ENCODE measurements at places on chromosomes 3 and 15. TPM values are rescaled to one million over a fixed set of nuclear protein-coding genes. Genes with fewer than 3 reads are reported as not detected.

Gene PLSCR2
- not detected for total RNA-seq

DNA sequence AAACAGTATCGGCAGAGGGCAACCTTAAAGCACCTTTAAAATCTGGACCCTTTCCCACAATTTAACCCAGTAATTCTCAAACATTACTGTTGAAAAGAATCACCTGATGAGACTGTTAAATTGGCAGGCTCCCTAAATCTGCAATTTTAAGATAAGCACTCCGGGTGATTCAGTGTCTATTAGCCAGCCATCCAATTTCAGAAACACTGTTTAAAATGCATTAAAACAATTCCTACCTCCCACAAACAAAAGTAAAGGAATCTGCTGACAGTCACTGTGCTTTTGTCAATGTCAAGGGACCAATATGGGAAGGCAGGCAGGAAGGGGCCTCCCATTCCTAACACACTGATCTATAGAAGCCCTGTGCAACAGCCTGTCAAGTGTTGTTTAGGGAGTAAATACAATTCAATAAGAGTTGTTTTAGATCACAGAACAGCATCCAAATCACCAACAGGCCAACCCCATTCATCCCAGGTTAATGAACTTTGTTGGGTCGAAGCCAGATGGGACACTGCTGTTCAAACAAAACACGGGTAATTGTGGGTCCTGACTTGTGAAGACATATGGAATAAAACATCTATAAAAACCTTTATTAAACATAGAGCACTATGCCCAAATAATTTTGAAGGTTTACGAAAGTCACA, 21.4 kb downstream of the SIAH2 start:
- DNase-seq: no peak
- no peaks in the 10 kb centered on the region for H3K36me3 ChIP-seq
- H3K27me3 ChIP-seq: no peaks in the 10 kb centered on the region
- no peak overlapping the region for H3K27ac ChIP-seq

- peaks cover 87% of the 10 kb centered on the region for H3K4me1 ChIP-seq
- H3K27me3 ChIP-seq: no peaks in the 10 kb centered on the region
- H3K4me3 ChIP-seq: no peak overlapping the region
- DNase-seq: no peak
These were observed 548.2 kb downstream of the FOXP1 start for GRCh38 chr3:71035314-71035713.

Gene DAZL
- not detected for total RNA-seq

- no peak overlapping the region for H3K4me3 ChIP-seq
- peaks cover 37% of the 10 kb centered on the region for H3K4me1 ChIP-seq
- peak overlapping the region; percentile 49 for H3K27ac ChIP-seq
- no peak for DNase-seq
- no peaks in the 10 kb centered on the region for H3K27me3 ChIP-seq
These were observed 375.6 kb upstream of the TPRG1 start for GRCh38 chr3:188796122-188796631.

Gene FANCI
- total RNA-seq: 16.2 TPM

DNA sequence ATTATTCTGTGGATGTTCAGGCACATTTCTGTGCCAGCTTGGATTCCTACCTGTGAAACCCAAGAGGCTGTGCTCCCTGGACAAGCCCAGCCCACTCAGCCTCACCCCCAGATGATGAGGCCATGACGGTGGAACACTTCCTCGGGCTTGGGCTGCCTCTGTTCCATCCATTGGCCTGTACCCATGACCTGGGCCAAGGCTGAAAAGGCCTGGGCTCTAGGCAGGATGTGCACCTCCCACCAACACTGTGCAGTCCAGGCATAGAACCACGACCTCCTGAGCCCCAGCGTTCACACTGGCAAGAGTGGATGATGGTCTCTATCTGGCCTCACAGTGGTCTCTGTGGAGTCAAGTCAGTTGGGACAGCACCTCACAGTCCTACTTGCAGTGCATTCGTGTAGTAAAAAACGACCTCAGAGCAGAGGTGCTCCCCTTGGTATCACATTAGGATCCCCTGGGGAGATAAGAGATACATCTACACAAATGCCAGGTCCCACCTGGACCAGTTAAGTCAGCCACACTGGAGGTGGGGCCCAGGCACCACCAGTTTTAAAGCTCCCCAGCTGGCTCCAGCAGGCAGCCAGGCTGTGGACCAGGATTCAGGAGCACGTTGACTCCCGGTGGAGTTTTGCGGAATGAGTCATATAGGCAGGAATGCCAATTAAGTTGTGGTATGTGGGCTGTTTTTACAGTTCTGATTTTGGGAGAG, 39.0 kb upstream of the IGF1R start:
- DNase-seq: no peak
- H3K36me3 ChIP-seq: no peaks in the 10 kb centered on the region
- H3K27me3 ChIP-seq: no peaks in the 10 kb centered on the region
- H3K4me1 ChIP-seq: no peaks in the 10 kb centered on the region
- H3K27ac ChIP-seq: no peak overlapping the region
- H3K4me3 ChIP-seq: no peak overlapping the region

GRCh38 chr15:77243716-77244401, 172.9 kb upstream of the TSPAN3 start:
- no peaks in the 10 kb centered on the region for H3K4me1 ChIP-seq
- no peak overlapping the region for H3K4me3 ChIP-seq
- H3K36me3 ChIP-seq: no peaks in the 10 kb centered on the region
- no peaks in the 10 kb centered on the region for H3K27me3 ChIP-seq
- H3K27ac ChIP-seq: no peak overlapping the region

DNA sequence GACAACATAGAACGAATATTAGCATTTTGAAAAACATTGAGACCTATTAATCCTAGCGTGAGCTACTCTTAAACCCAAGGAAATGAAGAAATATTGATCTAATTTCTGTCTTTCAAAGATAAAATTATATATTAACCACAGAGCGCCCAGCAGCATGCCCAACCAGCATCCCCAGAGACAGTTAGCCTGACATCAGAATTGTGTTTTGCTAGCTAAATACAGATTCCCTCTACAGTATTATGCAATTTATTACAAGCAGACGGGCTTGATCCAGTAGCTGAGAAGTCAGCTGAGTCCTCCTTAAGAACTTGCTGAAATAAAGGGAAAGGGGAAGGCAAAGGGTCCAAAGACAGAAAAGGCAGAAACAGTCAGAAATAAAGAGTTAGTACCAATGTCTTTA, 7.2 kb upstream of the TUSC7 start:
- no peak overlapping the region for H3K4me3 ChIP-seq
- no peaks in the 10 kb centered on the region for H3K27me3 ChIP-seq
- no peaks in the 10 kb centered on the region for H3K36me3 ChIP-seq
- DNase-seq: no peak

DNA sequence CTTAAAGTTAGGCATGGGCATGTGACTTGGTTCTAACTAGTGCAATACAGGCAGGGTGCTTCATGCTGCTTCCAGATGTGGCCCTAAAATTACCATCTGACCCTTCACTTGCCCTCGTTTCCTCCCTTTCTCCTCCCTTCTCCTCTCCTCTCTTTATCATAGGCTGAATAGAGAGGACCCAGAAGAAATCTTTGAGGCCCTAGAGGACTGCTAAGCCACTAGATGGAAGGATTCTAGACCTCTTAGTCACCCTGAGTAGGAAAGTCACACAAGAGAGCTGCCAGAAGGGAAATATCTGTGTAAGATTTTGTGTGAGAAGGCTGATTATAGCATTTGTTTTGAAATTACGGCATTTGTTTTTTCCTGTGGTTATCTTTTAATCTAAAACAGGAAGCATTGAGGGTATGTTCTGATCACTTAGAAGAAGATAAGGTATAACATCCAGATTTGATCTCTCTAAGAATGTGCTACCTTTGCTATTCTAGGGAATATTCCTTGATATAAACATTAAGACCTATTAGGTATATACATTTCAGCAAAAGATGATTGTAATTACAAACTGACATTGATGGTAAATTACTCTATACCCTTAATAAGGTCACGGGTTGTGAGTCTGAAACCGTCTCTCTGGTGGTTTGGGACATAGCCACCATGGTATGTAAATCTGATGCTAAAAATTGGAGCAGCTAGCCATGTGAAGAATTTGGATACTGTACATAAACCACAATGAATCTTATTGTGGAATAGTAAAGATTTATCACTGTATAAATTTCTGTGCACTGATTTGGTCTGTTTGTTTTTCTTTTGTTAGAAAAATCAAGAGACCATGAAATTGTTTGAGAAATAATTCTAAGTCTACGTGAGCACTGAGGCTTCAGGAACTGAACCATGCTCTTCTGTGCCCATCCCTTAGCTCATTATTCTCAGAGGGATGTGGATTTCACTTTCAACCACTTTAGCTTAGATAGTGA, 84.1 kb downstream of the TP63 start:
- no peak overlapping the region for H3K4me3 ChIP-seq
- H3K36me3 ChIP-seq: no peaks in the 10 kb centered on the region
- H3K4me1 ChIP-seq: no peaks in the 10 kb centered on the region
- no peak overlapping the region for H3K27ac ChIP-seq
- H3K27me3 ChIP-seq: no peaks in the 10 kb centered on the region

DNA sequence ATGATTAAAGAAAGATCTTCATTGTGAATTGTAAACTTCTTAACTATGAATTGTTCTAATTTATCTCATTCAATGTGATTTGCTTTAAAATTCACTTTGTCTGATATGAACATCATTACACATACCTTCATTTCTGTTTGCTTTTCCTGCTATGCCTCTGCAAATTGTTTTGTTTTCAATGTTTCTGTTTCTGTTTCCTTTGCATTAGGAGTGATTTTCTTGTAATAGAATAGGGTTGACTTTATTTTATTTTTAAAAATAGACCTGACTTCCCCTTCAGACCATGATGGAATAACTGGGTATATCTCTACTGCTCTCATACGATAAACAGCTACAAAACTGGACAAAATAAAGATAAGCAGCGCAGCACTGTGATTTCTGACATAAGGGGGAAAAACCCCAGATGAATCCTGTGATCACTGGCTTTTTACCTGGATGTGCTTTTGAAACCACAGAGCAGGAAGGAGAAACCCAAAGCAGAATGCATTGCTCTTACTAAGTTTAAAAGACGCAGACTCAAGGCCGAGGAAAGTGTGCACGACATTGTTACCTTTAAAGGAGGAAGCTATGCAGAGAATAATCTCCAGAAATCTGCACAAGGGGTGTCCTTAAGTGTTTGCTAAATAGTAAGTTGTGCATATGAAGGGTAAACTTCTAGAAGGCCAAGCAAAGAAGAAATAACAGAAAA, 420.2 kb downstream of the TBC1D5 start:
- no peaks in the 10 kb centered on the region for H3K36me3 ChIP-seq
- H3K4me1 ChIP-seq: no peaks in the 10 kb centered on the region
- no peak overlapping the region for H3K27ac ChIP-seq
- DNase-seq: no peak

Gene TMCO5A
- total RNA-seq: not detected

DNA sequence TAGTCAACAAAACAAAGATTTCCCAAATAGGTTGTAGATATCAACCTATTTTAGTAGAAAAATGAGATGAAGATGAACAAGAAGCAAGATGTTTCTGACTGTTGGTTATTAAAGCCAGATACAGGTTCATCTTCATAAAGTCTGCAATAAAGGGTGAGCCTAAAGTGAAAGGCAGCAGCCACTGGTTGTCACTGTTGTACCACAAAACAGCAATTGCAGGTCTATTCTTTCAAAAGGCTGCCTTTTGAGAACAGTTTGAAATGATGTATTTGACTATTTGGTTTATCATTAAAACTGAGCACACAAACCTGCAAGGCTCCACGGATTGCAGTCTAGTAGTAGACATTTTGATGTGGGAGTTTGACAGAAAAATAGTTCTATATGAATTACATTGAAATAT, 543.4 kb downstream of the GBE1 start:
- no peak for DNase-seq
- H3K36me3 ChIP-seq: no peaks in the 10 kb centered on the region
- H3K27ac ChIP-seq: no peak overlapping the region
- no peaks in the 10 kb centered on the region for H3K27me3 ChIP-seq
- no peak overlapping the region for H3K4me3 ChIP-seq
- H3K4me1 ChIP-seq: no peaks in the 10 kb centered on the region

GRCh38 chr15:78306176-78306774, 6.9 kb upstream of the SKIC8 start:
- no peaks in the 10 kb centered on the region for H3K27me3 ChIP-seq
- no peak for DNase-seq
- no peak overlapping the region for H3K4me3 ChIP-seq

Gene SNX33
- 57.3 TPM for total RNA-seq

GRCh38 chr3:128486205-128486628, 6.8 kb downstream of the GATA2 start:
- no peak overlapping the region for H3K27ac ChIP-seq
- H3K27me3 ChIP-seq: peaks cover 73% of the 10 kb centered on the region
- H3K36me3 ChIP-seq: no peaks in the 10 kb centered on the region
- no peak for DNase-seq
- H3K4me3 ChIP-seq: peak overlapping the region; percentile 80

Gene ADPRH
- total RNA-seq: 22.7 TPM

- peaks cover under 1% of the 10 kb centered on the region for H3K4me1 ChIP-seq
- no peak overlapping the region for H3K27ac ChIP-seq
- no peak for DNase-seq
- H3K27me3 ChIP-seq: no peaks in the 10 kb centered on the region
- no peak overlapping the region for H3K4me3 ChIP-seq
These were observed 39.5 kb downstream of the TCF12 start for GRCh38 chr15:56957812-56958406.

DNA sequence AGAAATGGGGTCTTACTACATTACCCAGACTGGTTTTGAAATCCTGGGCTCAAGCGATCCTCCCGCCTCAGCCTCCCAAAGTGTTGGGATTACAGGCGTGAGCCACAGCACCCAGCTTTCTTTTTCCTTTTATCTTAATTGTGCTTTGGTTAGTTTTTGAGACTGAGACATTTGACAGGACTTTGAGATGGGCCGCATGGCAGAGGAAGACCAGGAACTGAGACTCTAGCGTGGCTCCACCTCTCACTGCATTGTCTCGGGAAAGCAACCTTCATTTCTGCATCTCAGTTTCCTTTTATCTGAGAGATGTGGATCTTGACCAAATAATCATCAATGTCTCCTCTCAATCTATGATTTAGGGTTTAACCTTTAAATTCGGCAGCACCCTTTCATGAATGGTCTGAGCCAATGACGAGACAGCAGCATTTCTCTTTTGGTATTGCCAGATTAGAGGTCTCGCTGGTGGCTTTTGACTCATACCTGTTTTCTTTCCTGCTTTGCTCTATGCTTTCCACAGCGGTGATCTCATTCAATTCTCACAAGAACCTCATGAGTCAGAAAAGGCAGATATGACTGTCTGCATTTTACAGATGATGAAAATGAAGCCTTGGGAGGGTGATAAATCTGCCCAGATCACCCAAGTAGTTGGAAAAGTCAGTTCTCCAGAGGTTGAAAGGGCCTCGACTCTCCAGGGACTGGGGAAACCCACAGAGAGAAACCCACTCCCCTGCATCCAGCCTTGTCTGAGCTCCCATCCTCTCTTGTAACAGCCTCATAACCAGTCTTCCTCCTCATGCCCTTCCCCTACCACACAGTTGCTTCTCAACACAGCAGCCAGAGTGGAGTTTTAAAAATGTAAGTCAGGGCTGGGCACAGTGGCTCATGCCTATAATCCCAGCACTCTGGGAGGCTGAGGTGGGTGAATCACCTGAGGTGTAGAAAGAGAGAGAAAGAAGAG, 84.8 kb upstream of the FOXB1 start:
- H3K27ac ChIP-seq: no peak overlapping the region
- no peak for DNase-seq
- H3K27me3 ChIP-seq: no peaks in the 10 kb centered on the region
- H3K4me1 ChIP-seq: no peaks in the 10 kb centered on the region
- H3K36me3 ChIP-seq: no peaks in the 10 kb centered on the region

- H3K36me3 ChIP-seq: peaks cover 2% of the 10 kb centered on the region
- H3K4me3 ChIP-seq: no peak overlapping the region
- DNase-seq: no peak
These were observed 23.3 kb downstream of the POPDC2 start for GRCh38 chr3:119636891-119637611.

Gene MEGF11
- total RNA-seq: not detected

- no peak for DNase-seq
- no peaks in the 10 kb centered on the region for H3K27me3 ChIP-seq
These were observed 22.9 kb downstream of the MRAS start for GRCh38 chr3:138371070-138371965.

Data from thoracic aorta (tissue), 2 donors.